ENCODE measurements at places on chromosomes 12 and 14.

DNA sequence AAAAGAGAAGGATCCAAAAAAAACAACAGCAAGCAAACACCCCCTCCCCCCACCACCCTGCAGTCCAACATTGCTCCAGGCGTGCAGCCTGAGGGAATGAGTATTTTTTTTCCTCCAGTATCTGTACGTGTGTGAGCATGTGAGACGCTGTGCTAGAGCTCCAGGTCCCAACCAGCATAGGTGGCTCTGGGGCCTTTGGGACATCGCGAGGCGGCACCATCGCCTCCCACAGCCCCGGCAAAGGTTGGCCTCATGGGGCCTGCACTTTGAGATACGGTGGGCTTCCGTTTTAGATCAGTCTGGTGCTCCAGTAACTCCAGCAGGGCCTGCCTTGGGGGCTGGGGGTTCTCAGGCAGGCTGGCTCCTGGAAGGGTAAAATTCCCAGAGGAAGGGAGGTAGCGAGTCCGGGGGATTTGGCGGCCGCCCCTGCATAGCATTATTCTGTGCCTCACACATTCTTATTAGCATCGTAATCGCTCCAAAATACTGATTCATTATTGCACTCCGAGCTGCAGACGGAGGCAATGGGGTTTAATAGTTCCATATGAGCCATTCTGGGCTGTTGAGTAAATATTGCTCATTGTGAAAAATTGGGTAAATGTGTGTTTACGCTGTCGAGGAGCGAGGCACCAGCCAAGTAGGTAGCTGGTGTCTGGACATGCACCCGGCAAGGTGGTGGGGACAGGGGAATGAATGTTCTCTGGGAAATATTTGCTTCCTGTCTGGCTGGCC, 143.1 kb upstream of the MYL2 start:
- no peak for DNase-seq

DNA sequence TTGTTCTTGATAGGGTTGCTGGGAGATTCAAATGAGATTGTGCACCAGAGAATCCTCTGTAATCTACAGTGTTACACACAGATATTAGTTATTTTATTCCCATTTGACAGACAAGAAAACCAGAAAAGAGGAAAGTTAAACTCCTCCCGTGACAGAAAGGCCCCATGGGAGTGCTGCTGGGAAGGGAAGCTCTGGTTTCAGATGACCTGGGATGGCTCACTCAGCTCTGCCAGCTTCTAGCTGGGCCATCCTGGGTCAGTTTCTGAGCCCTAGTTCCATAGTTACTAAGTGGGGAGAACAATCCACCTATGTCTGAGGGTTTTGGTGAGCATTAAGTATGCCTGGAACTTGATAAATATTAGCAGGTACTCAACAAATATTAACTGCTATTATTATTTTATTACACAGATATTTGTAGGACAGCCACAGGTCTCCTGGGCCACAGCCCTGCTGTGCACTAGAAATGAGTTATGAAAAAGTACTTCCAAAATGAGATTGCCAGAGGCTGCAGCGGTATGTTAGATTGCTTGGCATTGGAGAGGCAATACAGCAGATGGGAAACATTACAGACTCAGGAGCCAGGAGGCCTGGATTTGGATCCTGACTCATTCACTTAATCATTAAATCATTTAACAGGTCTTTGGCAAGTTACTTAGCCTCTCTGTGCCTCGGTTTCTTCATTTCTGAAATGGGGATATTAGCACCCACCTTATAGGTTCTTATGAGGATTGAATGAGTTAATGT, 47.1 kb upstream of the STON2 start:
- no peak for DNase-seq

DNA sequence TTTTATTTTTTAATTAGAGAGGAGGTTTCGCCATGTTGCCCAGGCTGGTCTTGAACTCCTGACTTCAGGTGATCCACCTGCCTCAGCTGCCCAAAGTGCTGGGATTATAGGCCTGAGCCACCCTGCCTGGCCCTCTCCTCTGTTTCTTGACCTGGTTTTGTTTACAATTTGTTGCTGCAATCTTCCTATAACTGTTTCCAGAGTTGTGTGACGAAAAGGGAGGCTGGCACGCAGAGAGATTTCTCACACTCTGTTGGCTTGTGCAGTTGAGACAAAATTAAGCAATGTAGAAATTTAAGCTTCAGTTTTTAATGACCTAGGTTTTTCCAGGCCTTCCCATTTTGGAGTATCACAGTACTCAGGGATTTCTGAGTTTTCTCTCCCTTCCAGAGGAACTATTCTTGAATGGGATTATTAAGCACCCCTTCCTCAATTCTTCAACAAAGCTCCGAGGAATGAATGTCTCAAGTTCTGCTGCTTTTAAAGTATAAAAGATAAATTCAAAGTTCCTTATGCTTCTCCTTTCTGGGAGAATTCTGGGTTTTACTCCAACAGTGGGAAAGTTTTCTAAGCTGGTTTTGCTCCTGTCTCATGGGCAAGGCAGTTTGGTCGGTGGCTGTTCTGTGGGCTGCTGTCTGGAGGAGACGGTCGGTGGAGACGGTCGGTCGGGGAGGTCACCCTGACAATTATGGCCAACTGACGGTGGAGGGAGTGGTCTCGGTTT, 20.4 kb upstream of the FOS start:
- DNase-seq, result peak; percentile 96

DNA sequence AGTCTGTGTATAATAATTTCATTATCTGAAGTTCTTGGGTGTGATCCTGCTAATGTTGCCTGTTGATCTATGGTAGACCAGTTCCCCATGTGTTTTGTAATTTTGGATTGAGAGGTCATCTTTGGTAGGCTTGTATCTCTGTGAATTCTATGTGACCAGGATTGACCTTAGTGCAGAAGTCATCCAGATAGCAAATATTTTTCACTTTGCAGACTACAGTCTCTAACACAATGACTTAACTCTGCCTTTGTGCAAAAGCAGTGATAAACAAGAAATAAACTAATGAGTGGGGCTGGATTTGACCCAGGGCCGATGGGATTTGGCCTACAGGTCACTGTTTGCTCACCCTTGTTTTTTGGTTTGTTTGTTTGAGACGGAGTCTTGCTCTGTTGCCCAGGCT, 144.6 kb upstream of the MYL2 start:
- no peak for DNase-seq

- no peak for DNase-seq
These were observed 12.0 kb downstream of the SNRNP35 start for GRCh38 chr12:123469978-123470377.

DNA sequence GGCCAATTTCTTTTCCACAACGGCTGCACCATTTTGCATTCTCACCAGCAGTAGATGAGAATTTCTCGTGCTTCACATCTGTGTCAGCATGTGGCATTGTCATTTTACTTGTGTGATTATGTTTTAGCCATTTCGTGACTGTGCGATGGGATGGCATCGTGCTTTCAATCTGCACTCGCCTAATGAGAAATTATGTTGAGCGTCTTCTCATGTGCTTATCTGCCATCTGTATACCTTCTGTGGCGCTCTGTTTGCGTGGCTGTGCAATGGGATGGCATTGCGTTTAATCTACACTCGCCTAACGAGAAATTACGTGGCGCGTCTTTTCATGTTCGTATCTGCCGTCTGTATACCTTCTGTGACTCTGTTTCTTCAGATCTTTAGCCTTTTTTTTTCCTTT, 14.9 kb upstream of the GPR132 start:
- no peak for DNase-seq

DNA sequence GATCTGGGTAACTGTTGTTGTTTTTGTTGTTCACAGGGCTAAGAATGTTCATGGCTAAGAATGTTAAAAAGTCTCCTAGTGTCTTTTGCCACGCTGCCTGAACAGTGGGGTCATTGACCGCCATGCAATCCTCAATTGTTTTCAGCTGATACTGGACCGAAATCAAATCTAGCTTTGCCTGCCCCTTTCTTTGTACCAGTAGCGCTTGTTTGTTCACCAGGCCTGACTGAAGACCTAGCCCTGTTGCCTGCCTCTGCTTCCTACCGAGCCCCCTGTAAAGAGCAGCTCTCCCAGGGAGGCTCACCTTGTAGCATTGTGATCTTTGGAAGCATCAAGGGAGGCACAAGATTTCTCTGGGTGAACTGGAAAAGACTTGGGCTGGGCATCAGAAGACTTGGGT, 6.7 kb downstream of the PSEN1 start:
- no peak for DNase-seq

- DNase-seq, result peak; percentile 32
These were observed 5.1 kb downstream of the RNF10 start for GRCh38 chr12:120539303-120539702.

GRCh38 chr14:51176839-51177238, 63.2 kb upstream of the TMX1 start:
- no peak for DNase-seq

GRCh38 chr12:62268956-62269355, 8.8 kb downstream of the USP15 start:
- peak; percentile 70 for DNase-seq

DNA sequence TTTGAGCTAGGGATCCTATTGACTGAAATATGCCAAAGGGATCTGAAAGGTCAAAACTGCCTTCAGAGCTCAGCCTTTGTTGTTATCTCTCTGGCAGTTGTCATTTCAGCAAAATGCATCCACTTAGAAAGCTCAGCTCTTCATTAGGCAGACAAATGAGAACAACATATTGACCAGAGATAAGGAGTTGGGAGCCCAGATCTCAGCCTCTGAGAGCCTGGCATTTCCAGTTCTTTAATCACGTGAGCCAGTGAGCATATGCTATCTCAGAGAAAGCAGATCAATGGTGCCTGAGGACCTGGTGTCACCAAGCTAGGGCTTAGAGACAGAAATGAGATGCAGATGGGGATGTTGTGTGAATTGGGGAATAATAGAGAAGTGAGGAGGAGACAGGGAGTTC, 101.1 kb downstream of the DAD1 start:
- no peak for DNase-seq

GRCh38 chr14:76699939-76700590, 61.2 kb upstream of the VASH1 start:
- DNase-seq, result no peak

DNA sequence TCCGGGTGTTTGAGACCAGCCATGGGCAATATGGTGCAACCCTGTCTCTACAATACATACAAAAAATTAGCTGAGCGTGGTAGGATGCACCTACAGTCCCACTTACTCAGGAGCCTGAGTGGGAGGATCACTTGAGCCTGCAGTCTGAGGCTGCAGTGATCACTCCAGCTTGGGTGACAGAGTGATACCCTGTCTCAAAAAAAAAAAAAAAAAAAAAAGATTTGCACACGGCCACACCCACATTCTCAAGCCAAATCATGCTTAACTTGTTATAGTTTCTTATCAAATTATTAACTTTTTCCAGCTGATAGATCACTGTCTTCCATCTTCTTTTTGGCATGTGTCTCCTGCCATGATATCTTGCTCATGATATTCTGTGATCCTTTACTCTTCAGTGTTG, 6.8 kb downstream of the DRAM1 start:
- DNase-seq, result no peak

- DNase-seq, result no peak
These were observed 28.8 kb downstream of the TIMELESS start for GRCh38 chr12:56420411-56420810.

- no peak for DNase-seq
These were observed 21.7 kb downstream of the RNF212B start for GRCh38 chr14:23259426-23259825.

DNA sequence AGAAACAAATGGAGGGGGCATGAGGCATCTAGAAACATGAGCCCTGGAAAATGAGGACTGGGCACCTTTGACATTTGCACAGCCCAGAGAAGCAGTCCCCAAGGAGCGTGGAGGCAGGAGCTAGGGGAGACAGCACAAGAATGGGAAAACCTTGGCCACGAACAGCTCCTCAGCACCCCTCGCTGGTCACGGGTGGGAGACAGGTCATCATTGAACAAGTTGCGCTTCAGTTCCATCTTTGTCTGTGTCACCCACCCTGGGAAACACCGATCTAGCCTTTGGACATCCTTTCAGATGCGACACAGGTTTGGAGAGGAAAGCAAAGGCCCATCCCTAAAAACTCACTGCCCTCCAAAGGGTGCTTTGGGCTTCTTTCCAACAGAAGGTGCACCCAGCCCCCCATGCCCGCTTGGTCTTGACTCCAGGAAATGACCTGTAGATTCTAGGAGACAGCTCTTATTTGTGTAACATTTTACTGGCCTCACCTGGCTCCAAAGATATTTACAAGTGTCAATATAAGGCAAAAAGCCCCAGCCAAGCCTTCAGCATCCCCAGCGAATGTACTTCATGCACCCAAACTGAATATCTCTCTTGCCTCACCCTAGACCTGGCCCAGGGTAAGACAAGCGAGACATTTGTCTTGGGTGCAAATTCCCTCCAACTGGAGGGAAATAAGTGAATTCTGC, 28.8 kb upstream of the CLMN start:
- no peak for DNase-seq

DNA sequence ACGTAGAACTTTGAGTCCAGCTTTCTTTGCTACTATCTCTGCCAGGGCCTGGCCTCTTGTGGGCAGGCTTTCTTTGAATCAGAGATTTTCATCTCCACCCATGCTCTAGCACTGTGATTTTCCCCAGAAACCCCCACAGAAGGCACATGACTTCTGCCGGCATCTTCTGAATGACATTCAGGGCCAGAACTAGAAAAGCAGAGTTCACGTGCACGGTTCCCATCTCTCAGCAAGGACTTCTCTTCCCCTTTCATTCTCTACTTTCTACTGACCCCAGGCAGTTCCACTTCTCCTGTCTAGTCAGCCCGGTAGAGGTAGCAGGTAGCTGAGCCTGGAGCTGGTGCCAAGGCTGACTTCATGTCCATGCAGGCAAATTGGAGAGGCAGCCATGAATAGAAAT, 26.9 kb downstream of the BATF start:
- no peak for DNase-seq

DNA sequence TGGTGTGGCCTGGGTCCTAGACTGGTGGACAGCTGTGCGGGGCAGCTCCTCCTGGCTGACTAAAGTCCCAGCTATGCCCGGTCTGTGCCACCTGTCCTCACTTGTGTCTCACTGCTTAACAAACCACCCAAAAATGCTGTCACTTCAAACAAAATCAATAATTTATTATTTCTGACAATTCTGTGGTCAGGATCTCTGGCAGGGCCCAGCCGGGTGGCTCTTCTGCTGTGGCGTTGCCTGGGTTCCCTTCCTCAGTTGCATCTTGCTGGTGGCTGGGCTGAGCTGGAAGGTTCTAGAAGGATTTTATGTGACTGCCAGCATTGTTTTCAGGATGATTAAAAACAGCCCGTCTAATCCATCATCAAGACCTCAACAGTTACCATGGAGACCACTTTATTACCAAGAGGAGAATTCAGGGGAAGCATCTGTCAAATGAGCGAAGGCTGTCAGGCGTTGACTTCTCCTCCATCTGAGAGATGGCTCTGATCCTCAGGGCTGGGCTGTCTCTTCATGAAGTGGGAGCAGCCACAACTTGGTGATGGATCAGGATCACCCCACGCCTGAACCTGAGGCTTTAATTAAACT, 280.6 kb upstream of the SFSWAP start:
- DNase-seq, result no peak

GRCh38 chr12:9115731-9116559, at the start of gene A2M:
TSS of gene A2M (minus strand) at chr12:9115919. CDS start at chr12:9115849, 70 bp downstream.
- DNase-seq, result peak; percentile 80

- no peak for DNase-seq
These were observed 82.9 kb upstream of the CPM start for GRCh38 chr12:69015831-69016230.

Measured in fibroblast of villous mesenchyme (primary cell).